ENCODE measurements at places on chromosomes 5 and 9.

DNA sequence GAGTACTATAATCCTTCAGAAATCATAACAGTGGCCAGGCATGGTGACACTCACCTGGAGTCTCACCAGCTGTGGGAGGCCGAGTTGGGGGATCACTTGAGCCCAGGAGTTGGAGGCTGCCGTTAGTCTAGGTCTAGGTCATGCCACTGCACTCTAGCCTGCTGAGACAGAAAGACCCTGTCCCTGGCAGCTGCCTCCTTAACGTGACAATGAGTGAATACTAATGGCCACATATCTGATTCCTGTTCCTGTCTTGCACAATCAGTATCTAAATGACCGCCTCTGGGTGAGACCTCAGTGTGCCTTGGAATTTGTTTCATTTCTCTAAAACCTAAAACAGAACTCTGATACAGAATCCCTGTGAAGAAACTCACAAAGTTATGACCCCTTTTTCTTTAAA lies 131.0 kb upstream of the DAB2 start:
- no peak for DNase-seq

DNA sequence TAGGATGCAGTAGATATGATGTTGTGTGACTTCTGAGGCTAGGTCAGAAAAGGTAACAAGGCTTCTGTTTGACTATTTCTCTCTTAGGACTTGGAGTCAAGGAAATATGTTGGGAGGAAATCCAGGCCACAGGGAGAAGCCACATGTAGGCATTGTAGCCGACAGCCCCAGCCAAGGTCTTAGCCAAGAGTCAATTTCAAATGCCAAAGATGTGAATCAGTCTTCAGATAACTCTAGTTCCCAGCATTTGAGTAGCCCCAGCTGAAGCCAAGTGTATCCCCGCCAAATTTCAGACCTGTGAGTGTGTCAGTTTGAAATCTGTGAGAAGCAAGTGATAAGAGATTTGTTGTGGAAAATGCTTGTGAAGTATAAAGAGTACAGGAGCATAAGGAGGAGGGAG lies 38.1 kb upstream of the ISL1 start:
- DNase-seq, result no peak

GRCh38 chr9:133238272-133238850 lies 29.3 kb upstream of the OBP2B start:
- DNase-seq, result peak; percentile 15

- no peak for DNase-seq
Measured at GRCh38 chr5:172855597-172856292, 21.7 kb downstream of the ERGIC1 start.

GRCh38 chr9:8821910-8822666 lies 1022.5 kb upstream of the DMAC1 start:
- DNase-seq, result no peak

DNA sequence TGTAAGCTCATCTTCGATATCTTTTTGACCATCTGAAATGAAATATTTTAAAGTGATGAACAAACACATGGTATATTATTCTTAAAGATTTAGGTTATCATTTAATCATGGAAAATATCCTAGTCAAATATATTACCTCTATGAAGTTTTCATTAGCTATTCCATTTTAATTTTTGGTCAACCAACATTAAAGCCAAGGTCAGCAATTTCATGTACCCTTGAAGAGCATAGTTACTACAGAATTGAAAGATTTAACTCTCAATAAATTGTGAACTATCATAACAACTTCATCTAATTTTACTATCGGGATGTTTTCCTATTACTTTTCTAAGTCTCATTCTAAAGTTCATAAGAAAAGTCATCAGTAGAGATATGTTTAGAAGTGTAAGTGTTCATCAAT lies 492.6 kb downstream of the CTNND2 start:
- DNase-seq, result no peak

- no peak for DNase-seq
Measured at GRCh38 chr5:128579093-128579492, 41.0 kb upstream of the FBN2 start.
